Thoracic aorta (tissue), 2 donors: ENCODE measurements at places on chromosomes 13 and 19.

GRCh38 chr19:12800923-12801465, 606 bp downstream of the PRDX2 start:
- DNase-seq = no peak

GRCh38 chr13:76790526-76790925, 95.7 kb downstream of the KCTD12 start:
- no peak for DNase-seq

GRCh38 chr19:41563854-41564514, 12.0 kb upstream of the CEACAM21 start:
- DNase-seq = no peak

- no peak for DNase-seq
These were observed 51.3 kb upstream of the UBE2L5 start for GRCh38 chr13:30370916-30371521.

DNA sequence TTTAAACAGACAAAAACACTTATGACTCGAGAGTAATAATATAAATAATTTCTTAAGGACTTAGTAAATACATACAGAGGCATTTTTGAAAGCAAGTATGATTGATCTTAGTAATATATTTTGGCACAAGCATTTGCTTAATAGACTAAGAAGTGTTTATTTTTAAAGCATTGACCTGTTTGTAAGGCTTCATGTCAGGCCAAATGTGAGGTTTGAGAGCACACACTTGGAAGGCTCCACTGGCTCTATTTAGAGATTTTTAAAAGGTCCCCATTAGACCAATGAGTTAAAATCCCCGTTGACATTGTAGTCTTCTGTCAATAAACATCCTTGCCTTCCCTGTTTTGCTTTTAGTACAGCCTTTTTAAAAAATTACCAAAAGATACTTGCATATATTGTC, 50.4 kb downstream of the ATP8A2 start:
- DNase-seq = no peak

GRCh38 chr19:55676889-55677505, 2.0 kb downstream of the EPN1 start:
- no peak for DNase-seq

DNA sequence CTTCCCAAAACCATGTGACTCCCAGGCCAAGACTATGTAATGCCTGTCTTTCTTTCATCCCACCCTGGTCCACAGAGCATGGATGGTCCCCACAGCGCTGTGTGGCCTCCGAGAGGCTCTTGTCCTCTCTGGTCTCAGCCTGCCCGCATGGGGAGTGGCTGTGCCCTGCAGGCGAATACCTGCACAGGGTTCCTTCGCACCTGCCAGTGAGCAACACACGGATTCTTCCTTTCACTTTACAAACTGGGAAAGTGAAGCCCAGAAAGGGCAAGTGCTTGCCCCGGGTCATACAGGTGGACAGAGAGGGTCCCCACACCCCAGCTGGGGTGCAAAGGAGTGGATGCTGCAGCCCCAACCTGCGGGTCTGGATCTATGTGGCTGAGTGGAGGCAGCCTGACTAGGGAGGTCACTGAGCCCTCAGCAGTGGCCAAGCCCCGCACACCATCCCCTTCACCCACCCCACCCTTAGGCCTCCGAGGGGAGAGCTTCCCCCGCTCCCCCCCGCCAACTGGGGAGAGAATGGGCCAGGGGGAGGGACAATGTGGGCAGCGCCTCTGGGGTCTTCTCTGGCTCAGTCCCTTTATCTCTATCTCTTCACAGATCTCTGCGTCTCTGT, 747 bp upstream of the MARK4 start:
- DNase-seq = no peak

DNA sequence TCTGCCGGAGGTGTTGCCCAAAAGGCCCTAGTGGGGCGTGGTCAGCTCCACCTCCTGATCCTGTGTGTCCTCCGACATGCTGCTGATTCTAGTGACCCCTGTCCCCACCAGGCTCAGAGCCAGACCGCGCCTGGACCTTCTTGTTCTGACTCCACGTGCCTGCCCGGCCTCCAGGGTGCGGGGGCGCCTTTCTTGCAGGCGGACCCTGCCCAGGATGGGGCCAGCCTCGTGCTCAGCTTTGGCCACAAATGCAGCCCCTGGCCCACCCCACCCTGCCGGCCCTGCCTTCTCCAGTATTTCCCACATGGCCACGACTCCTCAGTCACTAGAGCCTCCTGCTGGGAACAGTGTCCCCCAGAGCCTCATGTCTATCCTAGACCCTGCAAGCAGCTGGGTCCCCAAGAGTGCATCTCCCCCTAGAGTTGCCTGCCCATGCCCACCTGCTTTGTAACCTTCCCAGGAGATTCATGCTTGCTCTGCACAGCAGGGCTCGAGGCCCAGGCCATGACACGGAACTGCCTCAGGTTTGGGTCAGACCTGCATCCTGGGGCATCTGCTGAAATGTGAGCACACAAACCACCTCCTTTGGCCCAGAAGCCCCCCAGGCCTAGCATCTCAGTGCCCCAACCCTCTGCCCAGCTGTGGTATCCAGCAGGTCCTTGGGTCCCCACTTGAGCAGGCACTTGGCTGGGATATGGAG, 27.0 kb downstream of the TMEM161A start:
- no peak for DNase-seq

- DNase-seq = no peak
These were observed 63.5 kb upstream of the SPATA13 start for GRCh38 chr13:24097064-24097463.

GRCh38 chr19:14089662-14090508, 666 bp downstream of the SAMD1 start:
- no peak for DNase-seq

DNA sequence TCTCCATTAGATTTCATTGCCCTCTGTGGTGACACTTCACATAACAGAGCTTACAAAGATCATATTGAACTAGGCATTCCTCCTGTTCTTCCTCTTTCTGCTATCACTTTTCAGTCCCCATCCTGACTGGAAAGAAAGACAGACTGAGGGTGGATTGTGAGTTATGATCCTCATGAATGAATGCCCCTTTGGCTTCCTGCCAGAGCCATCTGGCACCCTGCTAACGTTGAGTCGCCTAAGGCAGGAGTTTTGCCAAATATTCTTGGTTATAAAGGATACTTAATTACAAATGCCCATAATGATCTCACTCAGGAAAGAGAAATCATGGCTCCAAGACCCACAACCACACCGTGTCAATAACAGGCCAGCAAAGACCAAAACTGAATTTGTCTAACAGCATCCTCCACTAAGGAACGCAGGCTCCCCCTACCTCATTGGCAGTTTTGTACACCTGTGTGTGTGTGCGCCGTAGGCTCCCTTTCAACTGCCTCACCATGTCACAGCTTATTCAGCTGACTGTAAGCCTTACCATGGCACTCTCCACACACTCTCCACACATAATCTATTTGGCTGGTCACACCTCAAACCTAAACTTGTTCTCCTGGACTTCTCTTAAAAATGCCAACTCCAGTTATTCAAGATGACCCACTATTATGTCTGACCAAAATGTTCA, 15.5 kb downstream of the ZNF211 start:
- DNase-seq = no peak

GRCh38 chr19:17235971-17236777, 9.5 kb downstream of the NR2F6 start:
- DNase-seq = no peak

GRCh38 chr19:10478476-10478875, 24.7 kb downstream of the KEAP1 start:
- DNase-seq = no peak

- DNase-seq = no peak
These were observed 27.4 kb downstream of the UBAC2 start for GRCh38 chr13:99227909-99228688.

DNA sequence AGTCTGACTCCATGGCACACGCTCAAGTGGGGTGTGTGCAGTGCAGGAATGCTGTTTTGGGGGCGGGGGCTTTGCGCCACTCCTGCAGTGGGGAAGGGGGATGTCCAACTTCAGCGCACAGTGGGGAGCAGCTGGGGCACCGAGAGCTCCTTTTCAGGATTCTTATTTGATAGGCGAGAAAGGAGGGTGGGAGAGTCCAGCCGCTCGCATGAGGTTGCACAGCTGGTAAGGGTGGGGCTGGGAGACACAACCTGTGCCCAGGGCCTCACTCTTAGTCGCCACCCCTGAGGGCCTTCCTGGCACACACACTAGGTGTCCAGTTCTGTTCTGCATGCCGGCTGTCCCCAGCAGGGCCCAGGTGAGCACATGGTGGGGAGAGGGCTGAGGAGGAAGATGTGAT, 190.8 kb downstream of the UQCRFS1 start:
- no peak for DNase-seq

DNA sequence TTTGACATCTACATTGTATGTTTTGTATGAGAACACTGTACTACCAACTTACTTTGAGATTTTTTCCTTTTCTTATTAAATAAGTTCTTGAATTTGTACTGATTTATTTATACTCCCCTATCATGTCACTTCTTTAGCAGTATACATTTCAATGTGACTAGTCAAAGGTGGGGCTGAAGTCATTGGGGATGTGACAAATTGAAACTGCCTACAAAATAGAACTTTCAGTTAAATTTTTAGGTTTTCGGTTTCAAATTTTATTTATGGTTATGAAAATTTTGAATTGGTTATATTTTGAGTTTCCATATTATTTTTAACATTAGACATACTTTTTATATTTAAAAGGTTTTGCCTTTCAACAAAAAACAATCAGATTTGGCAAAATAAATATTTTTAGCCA, 221.6 kb downstream of the NBEA start:
- no peak for DNase-seq

GRCh38 chr13:40329781-40330485, 336.5 kb downstream of the FOXO1 start:
- no peak for DNase-seq

- DNase-seq = no peak
These were observed 41.8 kb downstream of the SACS start for GRCh38 chr13:23391752-23392151.

DNA sequence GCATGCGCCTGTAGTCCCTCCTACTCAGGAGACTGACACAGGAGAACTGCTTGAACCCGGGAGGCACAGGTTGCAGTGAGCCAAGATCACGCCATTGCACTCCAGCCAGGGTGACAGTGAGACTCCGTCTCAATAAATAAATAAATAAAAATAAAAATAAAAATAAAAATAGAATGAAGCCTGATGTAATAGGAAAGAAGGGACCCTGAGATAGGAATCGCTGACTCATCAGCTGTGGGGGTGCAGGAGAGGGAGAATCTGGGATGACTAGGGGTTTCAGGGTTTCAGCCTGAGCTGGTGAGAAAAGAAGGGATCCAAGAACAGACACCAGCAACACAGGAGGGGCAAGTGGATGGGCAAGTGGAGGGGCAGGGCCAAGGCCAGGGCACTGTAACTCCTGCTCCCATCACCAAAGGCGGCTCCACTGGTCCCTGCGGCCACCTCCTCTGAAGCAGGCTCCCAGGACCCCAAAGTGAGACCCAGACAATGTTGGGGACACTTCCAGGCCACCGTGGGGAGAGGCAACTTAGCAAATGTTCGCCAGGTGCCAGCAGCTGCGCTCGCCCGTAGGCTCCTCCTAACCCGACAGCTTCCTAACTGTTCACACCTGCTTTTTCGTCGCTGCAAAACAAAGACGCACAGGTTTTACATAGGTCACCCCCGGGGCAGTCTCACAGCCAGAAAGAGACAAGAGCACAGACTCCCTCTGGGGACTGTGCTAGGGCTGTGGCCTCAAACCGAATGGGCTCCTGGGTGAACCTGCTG, 1.2 kb downstream of the HAUS8 start:
- no peak for DNase-seq

DNA sequence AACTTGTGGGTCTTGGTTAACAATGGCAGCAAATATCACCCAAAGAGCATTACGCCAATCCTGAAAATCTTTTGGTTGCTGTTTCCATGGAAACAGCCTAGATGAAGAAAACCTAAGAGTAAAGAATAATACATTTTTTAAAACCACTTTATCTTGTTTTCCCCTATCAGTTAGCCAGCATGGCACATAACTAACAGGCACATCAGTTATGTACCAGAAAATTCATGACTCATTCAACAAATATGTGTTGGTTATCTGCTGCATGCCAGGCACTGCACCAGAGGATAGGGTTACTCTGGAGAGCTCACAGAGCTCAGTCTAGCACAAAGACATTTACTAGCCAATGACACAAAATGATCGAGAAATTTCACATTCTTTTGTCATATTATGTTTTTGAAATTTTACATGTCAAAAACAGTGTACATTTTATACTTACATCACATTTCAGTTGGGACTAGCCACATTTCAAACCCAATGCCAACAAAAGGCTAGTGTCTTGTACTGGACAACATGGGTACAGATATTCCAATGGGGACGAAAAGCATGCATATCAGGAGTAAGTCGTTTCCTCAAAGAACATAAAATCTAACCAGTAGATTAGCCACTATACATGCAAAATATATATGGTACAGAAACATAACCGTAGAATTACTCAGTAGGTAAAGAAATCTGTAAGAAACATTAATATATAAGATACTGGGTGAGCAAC, 20.3 kb downstream of the LNX2 start:
- DNase-seq = no peak

DNA sequence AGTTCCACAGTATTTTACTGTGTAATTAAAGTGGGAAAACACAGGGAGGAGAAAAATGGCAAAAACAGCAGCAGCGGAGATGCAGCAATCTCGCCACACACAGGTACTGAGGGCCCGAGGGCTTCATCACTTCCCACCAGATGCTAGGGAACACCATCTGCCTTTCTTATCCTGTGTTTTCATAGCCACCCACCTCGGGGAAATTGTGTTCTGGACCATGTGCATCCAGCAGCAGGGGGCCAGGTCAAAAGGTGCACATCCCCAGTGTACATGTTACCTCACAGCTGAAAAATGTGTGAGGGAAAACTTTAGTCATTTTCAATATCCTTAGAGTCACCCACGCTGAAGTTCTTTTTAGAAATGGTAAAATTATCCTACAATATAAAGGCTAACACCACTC, 30.2 kb downstream of the PDCD5 start:
- no peak for DNase-seq

DNA sequence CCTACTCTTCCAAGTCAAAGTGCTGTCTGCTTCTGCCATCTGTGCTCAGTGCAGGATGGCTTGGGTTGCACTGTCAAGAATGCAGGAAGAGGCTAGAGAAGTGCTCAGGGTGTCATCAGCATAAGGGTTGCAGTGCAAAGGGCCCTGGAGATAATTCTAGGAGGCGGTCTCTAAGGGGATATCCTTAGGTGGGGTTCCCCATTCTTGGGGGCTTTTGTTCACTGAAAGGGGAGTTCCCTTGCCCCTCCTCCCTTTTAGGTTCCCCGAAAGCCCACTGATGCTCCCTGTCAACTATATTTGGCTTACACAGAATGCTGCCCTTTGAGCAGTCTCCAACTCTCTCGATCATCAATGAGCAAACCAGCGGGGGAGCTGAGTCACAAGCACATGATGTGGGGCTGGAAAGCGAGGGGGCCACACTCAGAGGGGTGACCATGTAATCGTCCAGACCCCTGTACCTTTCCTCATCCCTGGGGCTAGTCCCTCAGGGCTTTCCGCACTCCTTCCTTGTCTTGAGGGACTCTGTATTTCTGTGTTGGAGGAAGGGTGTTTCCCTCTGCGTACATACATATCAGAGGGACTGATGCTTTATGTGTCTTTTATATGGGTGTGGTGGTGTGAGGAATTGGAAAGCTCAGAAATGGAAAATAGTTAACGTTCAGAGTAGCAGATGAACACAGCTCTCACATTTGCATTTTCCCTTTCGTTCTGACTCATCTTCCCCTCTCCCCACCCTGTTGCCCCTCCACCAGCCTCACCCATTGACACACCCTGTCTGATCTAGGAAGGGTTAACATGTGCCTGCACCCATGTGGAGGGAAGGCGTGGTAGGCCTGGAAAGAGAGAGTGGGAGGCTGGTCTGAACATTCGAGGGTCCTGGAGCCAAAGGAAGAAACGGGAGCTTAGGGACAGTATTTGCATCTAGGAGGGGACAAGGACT, 6.7 kb downstream of the ZBTB32 start:
- no peak for DNase-seq
